ENCODE measurements at places on chromosomes 6 and 20.

DNA sequence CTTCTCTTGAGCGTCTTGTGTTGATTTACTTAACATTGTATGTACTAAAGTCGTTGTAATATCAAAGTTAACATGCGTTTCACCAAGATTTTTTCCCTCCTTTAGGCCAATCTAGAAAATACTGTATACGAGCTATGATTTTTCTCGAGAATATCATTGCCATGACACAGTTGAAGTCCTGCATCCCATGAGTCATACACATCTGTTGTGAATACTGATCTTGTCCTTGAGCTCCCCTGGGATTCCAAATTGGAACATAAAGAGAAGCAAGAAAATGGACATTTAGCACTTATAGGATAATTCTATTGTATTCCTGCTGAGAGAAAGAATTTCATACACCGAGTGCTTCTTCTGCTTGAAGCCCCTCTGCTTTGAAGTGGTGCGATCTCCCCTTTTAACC is 109.6 kb downstream of the SLC35B3 start:
- DNase-seq = no peak

DNA sequence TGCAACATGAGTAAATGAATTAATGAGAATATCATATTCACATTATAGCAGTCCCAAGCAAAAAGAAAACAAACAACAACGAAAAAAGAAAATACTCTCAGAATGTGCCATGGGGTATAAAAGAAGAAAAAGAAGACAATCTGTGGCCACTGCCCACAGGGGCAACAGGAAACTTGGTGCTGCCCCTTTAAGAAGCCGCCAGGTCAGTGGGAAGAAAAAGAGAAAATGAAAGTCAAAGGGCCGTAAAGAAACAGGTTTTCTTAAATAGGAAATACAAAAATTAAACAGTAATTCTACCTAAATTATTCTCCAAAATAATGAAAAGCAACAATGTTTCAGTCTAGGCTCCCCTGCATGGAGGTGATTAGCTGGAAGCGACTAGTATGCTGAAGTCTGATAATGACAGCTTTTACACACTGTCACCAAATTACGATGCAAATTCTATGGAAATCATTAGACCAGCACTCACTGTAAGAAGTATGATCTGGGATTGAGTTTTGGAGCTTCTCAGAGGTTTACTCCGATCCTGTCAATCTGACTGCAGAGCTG is 23.6 kb downstream of the GMDS start:
- DNase-seq = no peak

GRCh38 chr6:39471954-39472659 is 149.6 kb upstream of the KCNK16 start:
- DNase-seq = no peak

- no peak for DNase-seq
Observed at GRCh38 chr6:137362878-137363804, 131.1 kb downstream of the OLIG3 start.

DNA sequence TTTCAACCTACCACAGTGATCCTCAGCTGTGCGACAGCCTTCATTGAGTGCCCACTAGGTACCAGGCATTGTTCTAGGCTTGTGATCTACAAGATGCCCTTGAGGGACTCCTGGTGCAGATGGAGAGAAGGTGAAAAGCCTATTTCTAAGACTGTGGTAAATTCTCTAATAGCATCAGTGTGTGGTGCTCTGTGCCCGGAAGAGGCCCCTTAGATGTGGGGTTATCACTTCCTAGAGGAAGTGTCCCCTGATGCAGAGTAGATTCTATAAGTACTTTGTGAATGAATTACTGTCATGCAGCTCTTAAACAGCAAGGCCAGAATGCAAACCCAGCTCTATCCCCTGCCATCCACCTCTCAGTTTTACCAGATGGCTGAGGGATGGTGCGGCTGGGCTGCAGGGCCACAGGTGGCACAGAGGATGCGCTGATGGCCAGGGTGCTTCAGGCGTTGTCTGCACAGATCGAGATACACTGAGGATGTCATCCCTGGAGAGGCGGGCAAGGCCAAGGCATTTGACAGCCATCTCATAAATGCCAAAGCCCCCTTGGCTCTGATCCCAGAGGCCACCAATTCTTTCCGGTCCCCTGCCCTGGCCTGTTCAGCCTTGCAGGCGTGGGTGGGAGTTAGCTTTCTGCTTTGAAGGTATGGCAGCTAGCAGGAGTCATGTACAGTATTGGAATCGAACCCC is 96.7 kb downstream of the TOX2 start:
- no peak for DNase-seq

GRCh38 chr6:33856031-33856590 is 52.3 kb upstream of the MLN start:
- no peak for DNase-seq

GRCh38 chr6:96626759-96627364 is 63.9 kb downstream of the FHL5 start:
- no peak for DNase-seq

- no peak for DNase-seq
Observed at GRCh38 chr6:41996997-41997396, 53.3 kb upstream of the TAF8 start.
